ENCODE measurements at places on chromosomes 12 and 14.

DNA sequence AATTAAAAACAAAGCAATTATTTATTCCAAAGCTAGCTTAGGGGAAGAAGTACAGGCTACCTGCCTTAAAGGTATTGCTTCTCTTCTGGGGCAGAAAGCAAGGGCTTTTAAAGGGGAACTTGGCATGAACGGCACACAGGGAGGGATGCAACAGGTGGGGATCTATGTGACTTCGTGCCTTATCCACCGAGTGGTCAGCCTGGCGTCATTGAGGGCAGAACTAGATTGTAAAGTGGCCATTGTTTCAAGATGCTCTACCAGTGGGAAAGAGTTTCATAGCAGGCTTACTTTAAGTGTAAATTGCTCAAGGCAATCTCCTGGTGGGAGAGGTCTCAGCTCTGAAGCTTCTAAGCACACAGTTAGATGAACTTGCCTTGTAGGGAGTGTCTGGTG is 360.4 kb downstream of the ATP23 start:
- no peak for DNase-seq

DNA sequence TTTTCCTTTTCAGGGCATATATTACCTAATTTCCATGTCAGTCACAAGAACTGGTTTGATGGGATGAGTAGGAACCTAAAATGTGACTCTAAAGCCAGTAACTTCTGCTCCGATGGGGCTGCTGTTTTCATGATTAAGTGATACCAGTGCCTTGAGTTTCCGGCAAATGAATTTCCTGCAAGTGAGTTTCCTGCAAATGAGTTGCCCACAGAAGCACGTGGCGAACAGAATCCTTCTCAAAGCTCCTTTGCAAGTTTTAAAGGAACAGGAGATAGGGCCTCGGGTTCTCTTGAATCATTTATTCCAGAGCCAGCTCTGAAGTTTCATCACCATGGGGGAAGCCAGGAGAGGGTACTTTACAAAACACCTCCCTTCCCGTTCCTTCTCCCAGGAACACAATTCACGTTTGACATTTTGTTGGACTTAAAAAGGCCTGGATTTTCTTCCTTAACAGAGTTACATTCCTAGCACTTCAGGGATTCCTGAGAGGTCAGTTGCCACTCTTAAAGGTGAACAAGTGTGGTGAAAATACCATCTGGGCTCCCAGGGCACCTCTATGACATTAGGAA is 2.2 kb upstream of the PPTC7 start:
- no peak for DNase-seq

DNA sequence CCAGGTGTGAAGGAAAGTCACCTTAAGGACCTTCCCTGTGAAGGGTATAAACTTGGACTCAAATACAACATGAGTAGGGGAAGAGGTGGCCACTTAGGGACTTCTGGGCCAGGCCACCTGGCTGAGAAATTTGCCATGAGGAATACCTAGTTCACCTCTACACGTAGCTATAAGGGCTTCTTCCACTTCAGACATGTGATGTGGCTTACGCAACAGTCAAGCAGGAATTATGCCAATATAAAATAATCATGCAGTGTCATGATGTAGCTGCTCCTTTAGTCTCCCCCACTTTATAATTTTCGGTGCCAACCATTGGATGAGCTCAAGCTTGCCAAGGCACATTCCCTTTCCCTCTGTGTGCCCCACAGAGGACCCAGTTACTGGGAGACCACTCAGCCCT is 166.6 kb upstream of the BCL2L14 start:
- DNase-seq: no peak

GRCh38 chr12:106045251-106045674 is 93.5 kb downstream of the NUAK1 start:
- DNase-seq: no peak

- DNase-seq: no peak
Measured at GRCh38 chr12:127145241-127145928, 1121.6 kb upstream of the TMEM132C start.

DNA sequence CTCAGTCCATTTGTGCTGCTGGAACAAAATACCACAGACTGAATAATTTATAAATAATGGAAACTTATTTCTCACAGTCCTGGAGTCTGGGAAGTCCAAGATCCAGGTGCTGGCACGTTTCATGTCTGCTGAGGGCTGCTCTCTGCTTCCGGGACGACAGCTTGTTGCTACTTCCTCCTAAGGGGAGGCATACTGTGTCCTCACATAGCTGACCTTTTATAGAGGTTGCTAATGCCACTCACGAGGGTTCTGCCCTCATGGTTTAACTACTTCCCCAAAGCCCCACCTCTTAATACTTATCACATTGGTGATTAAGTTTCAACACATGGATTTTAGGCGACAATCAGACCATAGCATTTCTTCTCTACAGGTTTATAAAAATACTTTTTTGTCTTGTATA is 411.1 kb downstream of the NRXN3 start:
- no peak for DNase-seq

DNA sequence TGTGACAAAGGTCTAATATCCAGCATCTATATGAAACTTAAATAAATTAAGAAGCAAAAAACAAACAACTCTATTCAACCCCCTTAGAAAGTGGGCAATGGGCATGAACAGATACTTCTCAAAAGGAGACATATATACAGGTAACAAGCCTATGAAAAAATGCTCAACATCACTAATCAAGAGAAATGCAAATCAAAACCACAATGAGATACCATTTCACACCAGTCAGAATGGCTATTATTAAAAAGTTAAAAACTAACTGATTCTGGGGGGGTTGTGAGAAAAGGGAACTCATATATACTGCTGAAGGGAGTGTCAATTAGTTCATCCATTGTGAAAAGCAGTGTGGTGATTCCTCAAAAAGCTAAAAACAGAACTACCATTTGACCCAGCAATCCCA is 198.9 kb downstream of the BMP4 start:
- no peak for DNase-seq

GRCh38 chr12:54460317-54460923 is 13.0 kb downstream of the GTSF1 start:
- DNase-seq: no peak

DNA sequence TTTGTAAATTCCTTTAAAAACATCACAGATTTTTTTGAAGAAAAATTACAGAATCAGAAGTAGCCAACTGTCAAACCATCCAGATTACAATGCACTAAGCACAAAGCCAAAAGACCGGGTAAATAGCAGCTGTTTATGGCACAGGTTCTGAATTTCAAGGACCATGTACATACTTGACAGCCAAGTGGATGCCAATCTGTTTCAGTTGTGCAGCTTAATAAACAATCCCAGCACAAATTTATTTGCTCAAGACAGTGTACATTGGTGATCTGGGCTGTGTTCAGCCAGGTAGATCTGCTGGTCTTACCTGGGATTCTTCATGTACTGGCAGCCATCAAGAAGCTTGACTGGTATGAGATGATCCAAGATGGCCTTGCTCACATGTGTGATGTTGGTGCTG is 229.8 kb upstream of the FLRT2 start:
- no peak for DNase-seq

Data from substantia nigra (tissue), 51 donors.